Posterior cingulate gyrus (tissue), 11 donors: ENCODE measurements at places on chromosomes 11 and 22.

- DNase-seq: no peak
Measured at GRCh38 chr11:18151581-18151980, 19.2 kb downstream of the MRGPRX3 start.

DNA sequence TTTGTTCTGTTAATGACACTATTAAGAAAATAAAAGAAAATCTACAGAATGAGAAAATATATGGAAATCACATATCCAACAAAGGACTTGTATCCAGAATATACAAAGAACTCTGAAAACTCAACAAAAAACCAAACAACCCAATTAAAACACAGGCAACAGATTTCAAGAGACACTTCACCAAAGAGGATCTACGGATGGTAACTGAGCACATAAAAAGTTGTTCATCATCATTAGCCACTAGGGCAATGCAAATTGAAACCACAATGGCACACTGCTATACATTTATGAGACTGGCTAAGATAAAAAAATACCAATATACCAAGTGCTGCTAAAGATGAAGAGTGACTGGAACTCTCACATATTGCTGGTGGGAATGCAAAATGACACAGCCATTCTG, 34.5 kb upstream of the SLC25A1 start:
- DNase-seq: no peak

DNA sequence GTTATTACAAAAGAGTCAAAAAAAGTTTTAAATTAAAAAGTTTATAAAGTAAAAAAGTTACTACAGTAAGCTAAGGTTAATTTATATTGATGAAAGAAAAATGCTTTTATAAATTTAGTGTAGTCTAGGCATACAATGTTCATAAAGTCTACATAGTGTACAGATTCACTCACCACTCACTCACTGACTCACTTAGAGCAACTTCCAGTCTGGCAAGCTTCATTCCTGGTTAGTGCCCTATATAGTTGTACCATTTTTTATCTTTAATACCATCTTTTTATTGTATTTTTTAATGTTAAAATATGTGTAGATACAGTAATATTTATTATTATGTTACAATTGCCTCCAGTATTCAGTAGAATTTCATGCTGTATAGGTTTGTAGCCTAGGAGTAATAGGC, 2.6 kb upstream of the MMP10 start:
- no peak for DNase-seq

DNA sequence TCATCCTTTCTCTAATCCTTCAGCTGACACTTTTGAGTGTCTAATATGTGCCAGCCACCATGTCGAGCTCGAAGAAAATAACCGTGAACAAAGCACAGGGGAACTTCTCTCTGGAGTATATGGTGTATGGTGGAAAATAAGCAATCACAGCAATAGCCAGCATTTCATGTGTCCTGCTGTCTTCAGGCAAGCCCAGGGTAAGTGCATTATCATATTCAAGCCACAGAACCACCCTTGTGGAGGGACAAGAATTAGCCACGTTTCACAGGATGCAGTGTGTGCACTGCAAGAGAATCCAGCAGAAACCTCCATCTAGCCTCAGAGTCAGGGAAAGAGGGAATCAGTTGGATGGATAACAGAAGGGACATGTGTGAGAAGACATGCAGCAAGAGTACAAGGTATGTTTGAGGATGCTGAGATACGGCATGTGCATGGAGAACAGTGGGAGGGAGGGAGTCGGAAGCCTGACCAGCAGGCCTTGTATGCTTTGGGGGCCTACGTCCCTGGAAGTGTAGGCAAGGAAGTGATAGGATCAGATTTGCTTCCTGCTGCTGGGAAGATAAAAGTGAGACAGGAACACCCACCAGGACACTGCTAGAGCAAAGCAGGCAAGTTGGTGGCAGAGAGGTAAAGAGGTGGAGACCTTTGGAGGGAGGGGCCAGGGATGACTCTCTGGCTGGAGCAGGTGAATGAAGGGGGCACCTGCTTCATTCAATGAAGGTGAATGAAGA, 14.7 kb upstream of the GNAZ start:
- DNase-seq: no peak

GRCh38 chr11:117009905-117010605, 88.2 kb downstream of the SIK3 start:
- no peak for DNase-seq

DNA sequence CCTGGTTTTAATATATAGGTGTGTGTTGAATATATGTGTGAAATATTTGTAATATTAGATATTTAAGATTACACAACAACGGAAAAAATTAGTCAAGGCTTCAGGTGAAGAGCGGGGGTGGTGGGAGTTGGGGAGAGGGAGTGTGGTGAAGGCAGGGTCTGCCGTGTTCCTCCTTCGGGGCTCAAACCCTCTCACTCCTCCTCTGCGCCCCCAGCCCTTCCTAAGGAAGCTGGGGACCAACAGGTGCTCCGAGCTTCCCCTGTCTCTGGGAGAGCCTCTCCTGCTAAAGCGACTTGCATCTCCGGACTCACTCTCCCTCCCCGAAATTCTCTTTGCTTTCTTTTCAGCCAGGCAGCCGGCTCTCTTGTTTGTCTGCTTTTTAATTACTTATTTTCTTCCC, 960 bp upstream of the CADM1 start:
- no peak for DNase-seq

DNA sequence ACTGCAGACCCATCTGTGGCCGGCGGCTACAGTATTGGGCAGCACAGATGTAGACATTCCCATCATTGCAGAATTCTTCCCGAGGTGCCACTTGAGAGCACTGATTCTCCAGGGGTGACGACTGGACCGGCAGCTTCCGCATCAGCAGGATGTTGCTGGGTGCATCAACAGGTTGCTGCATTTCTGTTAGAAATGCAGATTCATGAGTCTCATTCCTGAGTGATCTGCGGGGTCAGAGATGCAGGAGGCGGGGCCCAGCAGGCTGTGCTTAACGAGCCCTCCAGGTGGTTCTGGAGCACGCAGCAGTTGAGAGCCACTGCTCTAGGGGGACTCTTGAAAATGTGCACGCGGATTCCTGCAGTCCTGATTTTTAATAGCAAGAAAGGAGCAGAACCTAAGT, 321.8 kb downstream of the TBC1D22A start:
- no peak for DNase-seq

DNA sequence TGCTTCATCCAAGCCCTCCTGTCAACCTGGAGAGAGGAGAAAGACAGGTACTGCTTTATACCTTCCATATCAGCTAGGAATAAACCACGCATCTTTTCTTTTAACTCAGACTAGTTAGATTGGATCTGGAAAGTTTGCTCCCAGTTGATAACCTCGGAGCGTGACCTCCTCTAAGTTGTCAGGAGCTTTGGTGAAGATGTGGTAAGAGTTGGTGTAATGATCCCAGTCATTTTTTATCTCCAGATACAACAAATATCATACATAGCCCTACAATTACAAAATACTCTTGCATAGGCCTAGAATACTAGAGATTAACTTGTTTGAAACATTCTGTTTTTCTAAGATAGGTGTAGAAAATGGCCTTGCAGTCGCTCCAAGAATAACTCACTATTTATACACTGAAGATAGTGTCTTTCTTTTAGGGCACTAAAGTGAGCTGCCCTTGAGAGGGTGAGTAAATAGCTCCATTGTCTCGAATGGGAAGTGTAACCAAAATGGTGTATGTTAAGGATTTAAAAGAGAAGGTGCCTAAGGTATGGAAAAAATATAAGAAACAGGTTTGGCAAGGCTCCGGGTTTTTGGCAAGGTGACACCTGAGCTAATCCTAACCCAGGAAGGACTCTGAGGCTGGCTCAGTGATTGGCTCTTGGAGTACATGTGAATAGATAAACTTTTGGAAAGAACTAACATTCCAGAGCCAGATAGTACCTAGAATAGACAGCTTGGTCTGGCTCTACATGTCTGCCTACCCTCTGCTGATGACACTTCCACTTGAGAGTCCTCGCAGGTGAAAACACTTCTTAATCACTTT, 59.4 kb downstream of the GLYATL1 start:
- no peak for DNase-seq

DNA sequence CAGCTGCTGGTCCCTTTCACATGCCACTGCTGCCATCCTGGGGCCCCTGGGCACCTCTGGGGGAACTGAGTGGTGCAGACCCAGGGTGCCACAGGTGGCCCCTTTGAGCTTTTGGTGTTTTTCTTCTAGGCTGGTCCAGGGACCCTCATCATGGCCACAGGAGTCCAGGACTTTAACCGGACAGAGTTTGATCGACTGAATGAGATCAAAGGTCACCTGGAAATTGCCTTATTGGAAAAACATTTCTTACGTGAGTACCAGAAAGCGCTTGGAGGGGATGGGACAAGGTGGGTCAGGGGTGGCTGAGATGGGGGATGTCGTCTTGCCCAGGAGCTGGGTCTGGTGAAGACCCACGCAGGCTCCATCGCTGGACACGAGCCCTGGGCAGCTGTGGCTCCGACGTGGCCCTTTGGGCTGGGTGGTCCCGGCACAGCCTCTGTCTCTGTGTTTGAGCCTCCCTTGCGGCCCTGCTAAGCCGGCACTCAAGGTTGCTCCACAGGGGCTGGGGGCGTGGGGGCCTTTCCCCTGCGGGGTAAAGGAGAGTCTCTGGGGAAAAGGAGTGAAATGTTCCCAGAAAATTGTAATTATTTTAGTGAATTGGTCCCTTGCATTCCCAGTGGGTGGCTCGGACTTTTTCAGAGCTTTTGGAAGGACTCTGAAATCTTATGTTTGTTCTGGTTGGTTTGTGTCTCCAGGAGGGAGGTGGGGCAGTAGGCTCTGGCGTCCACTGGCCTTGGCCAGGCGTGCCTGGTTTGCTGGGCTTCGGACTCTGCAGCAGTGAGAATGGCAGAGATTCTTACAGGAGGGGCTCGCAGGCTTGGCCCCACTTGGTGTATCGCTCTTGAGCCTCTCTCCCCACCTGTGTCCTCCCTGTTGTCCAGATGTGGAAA, 17.8 kb downstream of the GRAMD4 start:
- no peak for DNase-seq

- DNase-seq: no peak
Measured at GRCh38 chr22:19853879-19854777, 546 bp downstream of the GNB1L start.

- no peak for DNase-seq
Measured at GRCh38 chr11:106321601-106322000, 244.1 kb downstream of the AASDHPPT start.

GRCh38 chr11:22349491-22349890, 11.3 kb downstream of the SLC17A6 start:
- no peak for DNase-seq

DNA sequence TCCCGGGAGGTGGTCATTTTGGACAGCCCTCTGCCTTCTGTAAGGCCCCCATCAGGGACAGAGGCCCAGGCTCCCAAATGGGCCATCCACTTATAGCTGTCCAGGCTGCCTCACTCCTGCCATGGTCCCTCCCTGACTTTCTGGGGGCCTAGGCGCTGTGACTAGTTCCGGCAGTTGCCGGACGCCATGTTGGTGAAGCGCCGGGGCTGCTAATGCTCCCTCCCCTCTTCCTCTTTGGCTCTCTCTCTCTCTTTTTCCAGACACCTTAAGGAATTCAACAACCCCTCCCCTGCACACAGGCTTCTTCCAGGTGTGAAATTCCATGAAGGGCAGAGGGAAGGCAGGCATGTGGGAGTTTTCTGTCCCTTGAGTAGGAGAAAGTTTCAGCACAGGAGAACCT, 445.6 kb downstream of the SOX6 start:
- no peak for DNase-seq

DNA sequence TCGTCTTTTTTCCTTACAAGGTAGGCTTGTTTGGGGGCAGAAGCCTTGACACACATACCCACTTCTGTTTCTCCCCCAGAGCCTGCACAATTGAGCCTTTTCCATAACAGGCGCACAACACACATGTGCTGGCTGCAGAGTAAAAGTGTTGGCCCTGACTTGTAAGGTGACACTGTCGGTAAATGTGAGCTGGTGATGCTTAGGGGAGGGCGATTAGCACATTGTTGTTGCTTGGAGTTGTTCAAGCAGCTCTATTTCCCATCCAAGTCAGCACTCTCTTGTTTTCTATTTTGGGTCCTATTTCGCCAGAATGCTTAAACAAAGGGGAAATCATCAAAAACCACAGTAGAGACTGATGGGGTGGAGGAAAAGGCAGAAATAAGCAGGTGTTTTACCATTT, 51.9 kb upstream of the PTPRJ start:
- no peak for DNase-seq

GRCh38 chr11:35622070-35622469, 3.8 kb downstream of the FJX1 start:
- no peak for DNase-seq

- no peak for DNase-seq
Measured at GRCh38 chr11:124429599-124429998, 4.9 kb upstream of the OR8B4 start.

- DNase-seq: no peak
Measured at GRCh38 chr11:96218006-96218405, 125.0 kb downstream of the MAML2 start.

- DNase-seq: no peak
Measured at GRCh38 chr11:68955607-68955958, 25.2 kb downstream of the MRGPRD start.

- DNase-seq: no peak
Measured at GRCh38 chr11:45997599-45997998, 75.1 kb downstream of the LARGE2 start.

GRCh38 chr22:43449205-43449830, 37.5 kb downstream of the MPPED1 start:
- no peak for DNase-seq

GRCh38 chr11:33616552-33616951, 84.1 kb downstream of the C11orf91 start:
- DNase-seq: no peak

DNA sequence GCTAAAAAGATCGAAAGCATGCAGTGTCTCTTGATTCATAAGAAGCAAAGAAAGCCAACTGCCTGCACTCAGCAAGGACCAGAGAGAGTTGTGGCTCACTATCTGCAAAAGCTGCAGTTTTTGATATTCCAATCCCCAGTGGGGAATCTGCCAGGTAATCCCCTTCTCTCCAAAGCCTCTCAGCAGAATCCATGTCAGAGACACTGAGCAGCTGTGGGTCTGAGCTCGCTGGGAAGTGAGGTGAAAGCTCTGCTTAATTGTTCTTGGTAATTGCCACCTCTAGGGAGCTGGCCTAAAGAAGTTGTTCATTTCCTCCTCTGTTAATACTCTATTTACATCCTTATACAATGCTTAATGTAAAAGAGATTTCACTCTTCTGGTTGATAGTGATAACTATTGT, 261.3 kb upstream of the LRRC4C start:
- DNase-seq: no peak

DNA sequence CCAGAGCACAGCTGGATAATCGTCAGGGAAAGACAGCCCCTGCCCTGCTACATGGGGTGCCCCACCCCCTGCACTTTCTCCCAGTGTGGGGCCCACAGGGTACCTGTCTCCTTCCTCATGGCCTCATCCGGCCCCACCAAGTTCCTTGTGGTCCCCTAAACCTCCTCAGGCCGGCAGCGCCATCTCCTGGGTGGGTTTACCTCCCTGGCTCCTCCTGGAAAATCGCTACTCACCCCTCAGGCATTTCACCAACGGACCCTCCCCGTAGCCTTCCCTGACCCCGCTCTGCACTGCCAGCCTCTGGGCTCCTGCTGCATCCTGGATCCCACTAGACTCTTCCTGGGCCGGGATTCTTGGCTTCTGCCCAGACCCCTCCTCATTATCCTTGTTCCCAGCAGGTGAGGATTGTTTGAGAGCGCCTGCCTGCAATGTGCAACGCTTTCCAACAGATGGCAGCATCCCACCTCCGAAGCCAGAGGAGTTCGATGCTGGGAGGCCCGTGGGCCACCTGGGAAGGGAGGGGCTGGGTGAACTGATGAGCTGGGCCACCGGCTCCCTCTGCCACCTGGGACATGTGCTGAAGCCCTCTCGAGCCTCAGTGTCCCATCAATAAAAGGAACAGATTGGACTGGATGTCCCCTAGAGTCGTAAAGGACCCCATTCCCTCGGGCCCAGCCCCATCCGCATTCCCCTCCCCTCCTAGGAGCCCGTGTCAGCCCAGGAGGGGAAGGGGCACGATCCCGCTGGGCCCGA, 44.2 kb upstream of the TTLL12 start:
- DNase-seq: peak; percentile 90

- DNase-seq: no peak
Measured at GRCh38 chr22:46050451-46050845, 73.5 kb upstream of the WNT7B start.
